ENCODE measurements at places on chromosomes 6 and 20. TPM values are rescaled to one million over a fixed set of nuclear protein-coding genes. Genes with fewer than 3 reads are reported as not detected.

PACSIN1 gene
- 0.02 TPM for polyA plus RNA-seq

PARD6B gene
- polyA plus RNA-seq = 0.49 TPM

DNA sequence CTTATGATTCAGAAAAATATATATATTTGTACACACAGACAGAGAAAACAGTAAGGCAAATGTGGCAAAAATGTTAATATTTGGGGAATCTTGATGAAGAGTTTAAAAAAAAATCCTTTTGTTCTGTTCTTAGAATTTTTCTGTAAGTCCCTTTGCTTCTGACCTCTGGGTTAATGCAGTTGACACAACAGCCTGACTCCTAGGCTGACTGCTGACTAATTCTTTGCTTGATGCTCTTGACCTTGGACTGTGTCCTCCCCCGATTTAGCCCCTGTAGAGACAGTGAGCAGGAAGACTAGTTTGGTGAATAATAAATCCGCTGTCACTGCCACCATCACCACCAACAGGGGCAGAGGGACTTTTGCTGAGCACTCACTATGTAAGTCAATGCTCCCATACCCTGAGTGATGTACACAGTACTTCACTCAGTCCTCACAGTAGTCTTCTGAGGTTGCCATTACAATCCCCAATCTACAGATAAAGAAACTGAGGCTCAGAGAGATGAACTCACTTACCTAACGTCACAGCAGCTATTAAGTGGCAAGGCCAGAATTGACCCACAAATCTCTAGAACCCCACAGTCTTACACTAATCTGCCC, 71.7 kb downstream of the SNX5 start:
- no peak for DNase-seq

DNA sequence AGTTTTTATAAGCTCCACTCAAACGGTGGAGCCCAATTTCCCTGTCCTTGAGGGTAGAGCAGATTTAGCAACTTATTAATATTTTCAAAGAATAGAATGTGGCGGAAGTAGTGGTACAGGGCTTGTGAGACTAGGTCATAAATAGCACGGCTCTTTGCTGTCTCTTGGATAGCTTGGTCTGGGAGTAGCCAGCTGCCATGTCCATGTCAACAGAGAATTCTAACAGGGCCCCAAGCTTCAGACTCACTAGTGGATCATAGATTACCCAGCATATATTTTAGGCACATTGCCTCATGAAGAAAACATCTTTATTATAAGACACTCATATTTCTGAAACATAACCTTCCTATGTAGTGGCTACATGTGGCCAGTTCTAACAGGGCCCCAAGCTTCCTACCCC, 755.7 kb downstream of the HDGFL1 start:
- DNase-seq = no peak

DNA sequence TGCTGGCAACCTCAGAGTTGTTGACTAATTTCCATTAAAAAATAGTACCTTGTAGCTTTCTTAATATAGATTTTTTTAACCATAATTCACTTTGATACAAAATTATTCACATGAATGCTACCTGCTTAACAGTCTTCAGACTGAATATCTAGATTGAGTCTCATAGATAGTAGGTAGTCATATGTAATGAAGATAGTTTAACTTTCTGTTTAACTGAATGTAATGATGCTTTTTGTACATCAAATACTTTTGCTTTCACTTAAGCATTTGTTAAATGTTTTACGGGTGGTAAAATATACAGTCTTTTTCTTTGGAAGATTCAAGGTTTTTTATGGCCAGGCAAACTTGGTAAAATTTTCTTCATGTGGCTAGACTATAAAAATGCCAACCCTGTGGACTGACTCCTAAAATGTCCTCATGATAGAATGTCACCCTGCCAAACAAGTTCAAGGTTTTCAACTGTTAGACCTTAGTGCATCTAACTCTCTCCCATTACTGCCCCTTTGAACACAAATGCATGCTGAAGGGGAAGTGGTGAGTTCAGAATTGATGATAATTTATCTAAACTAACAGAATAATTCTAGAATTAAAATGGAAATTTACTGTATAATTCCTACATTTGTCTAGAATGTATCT, 16.4 kb downstream of the TBPL1 start:
- DNase-seq = no peak

All from SK-N-SH (cell line).